Omental fat pad (tissue), 4 donors: ENCODE measurements at places on chromosomes 1 and 21.

GRCh38 chr1:3545363-3546047 lies 65.8 kb downstream of the MEGF6 start:
- no peak for DNase-seq

DNA sequence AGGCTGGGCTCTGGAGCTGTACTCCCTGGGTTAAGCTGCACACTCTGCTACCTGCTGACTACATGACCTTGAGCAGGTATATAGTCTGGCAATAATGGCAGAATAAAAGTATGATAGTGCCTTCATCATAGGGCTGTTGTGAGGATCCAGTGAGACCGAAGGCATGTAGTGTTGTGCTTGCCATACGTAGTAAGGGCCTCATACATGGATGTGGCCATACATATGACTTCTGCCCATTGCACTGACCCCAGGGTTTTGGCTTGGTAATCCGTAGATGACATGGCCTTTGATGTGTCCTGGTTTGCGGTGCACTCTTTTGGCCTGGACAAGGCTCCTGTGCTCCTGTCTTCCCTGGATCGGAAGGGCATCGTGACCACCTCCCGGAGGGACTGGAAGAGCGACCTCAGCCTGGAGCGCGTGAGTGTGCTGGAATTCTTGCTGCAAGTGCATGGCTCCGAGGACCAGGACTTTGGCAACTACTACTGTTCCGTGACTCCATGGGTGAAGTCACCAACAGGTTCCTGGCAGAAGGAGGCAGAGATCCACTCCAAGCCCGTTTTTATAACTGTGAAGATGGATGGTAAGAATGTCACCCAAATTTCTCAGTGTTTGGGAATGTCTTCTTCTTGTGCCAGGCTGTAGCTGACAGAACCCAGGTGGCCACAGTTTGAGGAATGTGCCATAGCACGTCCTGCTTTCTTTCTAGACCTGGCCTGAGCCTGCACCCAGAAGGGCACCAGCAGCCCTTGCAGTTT lies 17.0 kb upstream of the CD101 start:
- DNase-seq = no peak

DNA sequence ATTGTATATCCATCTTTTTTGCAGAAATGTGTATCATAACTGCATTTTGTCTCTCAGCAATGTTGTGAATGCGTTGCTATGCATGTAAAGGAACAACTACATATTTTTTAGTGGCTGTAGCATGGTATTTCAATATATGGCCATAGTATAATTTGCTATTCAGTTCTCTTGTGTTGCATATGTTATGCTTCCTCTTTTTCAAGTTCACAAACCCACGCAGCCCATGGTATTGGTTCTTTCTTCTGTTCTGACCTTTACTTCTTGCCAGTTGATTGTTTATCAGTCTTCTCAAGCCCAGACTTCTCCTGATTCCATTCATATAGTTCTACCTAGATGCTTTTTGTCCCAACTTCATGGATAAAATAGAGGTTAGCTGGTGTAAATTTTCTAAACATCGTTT lies 6.1 kb downstream of the SLC22A15 start:
- DNase-seq = no peak

GRCh38 chr1:214135886-214136285 lies 145.1 kb upstream of the SMYD2 start:
- no peak for DNase-seq

DNA sequence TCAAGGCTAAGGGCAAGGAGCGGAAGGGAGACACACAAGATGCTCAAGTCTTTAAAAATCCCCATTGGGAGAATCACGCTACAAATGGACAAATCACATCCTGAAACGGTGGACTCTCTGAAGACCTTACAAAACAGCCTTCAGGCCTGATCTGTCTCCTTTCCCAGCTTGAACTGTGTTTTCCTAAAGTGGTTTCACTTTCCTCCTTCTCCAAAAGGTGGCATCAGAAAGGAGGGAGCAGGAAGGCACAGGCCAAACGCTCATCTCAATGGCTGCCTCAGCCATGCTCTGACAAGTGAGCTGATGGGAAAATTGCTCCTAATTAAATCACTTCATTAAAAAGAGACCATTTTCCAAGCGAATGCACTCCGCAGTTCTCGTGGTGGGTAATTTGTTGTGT lies 47.7 kb downstream of the UTP25 start:
- DNase-seq = no peak

GRCh38 chr1:59541161-59541560 lies 244.3 kb downstream of the FGGY start:
- DNase-seq = no peak

DNA sequence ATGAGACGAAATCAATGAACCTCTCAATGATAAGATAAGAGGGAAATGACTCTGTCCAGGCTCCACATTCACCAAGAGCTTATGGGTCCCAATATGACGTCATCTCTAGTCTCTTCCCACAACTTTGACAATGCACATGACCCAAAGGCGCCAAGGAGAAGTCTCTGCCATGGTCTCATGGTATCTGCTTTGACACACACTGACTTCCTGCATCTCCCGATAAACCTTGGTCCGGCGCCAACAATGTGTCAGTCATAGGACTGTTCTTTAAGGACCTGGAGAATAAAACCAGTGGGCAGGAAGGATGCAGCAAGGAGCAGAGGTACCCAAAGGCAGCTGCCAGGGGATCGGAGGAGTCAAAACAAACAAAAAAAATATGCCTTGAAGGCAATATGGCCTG lies 46.9 kb upstream of the TMEM51 start:
- DNase-seq = no peak

DNA sequence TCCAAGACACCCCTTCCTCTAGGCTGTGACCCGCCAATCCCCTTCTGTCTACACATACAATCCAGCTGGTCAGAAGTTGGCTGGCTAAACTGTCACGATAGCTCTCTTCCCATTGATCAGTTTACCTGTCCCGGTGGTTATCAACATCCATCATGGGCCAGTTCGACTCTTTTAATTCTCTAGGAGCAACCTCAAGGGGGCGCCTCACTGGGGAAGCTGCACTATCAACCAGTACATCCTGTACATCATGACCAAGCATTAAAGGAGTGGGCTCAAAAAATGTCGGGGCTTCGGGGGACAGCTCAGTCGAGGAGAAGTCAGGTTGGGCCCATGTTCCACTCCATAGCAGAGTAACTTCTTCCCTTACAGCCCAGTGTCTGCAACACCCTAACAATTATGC lies 53.2 kb upstream of the B3GALNT2 start:
- DNase-seq = no peak

DNA sequence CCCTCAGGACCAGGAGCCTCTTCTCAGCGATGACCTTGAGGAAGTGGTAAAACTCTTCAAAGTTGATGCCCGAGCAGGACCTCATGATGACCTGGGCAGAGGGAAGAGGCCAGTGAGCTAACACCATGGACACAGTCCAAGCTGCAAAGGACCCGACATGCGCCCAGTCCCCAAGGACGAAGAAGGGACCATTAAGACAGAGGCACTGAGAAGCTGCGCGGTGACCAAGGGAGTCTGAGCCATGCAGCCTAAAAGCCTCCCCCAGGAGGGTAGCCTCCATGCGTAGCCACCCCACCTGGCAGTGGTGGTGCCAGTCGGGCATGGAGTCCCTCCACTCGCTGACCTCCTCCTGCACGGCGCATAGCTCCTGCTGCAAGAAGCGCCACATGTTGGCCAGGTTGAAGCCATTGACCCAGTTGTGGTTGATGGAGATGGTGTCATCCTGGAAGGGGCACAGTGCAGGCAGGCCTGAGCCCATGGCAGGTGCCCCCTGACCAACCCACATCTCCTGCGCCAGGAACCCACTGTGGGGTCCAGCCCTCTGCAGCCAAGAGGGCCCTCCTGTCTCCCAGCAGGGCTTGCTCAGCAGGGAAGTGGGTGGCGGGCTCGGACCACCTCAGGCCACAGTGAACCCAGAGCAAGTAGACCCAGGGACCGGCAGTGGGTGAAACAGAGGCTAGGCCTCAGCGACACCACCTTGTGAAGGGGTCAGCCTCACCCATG lies 2.4 kb downstream of the JMJD4 start:
- DNase-seq = no peak

- no peak for DNase-seq
Measured at GRCh38 chr1:30043731-30044408, 679.5 kb downstream of the MATN1 start.

- DNase-seq = no peak
Measured at GRCh38 chr1:175865041-175865766, 121.8 kb upstream of the TNR start.

DNA sequence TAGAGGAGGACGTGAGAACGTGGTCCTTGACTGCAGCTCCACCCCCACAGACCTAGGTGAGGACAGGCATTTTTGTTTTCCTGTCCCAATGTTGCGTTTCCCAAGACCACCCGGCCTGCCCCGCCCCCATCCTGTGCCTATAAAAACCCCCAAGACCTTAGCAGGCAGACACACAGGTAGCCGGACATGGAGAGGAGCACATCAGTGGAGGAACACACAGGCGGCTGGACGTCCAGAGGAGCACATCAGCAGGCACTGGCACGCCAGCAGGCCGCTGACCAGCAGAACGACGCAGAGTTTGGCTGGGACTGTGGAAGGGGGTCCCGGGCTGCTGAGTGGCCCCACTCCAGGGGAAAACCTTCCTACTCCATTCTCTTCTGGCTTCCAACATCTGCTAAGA lies 12.7 kb upstream of the HMGCL start:
- DNase-seq = no peak

DNA sequence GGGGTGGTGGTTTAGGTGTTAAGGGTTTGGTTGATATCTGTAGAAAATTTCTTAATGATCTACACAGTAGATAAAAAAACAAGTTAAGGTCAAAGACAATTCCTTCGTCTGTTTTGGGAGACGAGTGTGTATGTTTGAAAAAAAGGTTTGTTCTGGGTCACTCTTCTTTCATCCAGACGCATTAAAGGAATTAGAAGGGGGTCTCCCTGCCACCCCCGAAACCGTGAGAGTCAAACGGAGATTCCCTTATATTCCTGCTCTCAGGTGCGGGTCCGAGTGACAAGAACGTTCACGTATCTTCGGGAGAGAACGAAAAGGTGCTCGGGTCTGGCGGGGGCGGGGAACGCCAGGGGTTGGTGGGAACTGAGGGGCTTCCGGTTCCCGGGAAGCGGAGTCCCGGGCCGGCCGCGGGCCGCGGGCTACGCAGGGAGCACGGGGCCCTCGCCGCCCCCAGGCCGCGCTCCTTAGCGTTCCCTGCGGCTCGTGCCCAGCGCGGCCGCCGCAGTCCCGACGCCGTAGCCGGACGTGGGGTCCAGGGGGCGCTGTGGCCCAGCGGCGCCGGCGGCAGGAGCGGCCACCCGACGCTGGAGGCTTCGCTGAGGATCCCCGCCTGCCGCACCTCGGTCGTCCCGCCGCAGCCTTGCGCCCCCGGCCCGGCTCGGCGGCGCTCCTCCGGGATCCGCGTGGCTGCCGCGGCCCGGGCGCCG lies at the start of gene ZFYVE9:
ZFYVE9 (plus strand) TSS at position 577 of the 707 bp plus-strand sequence. CDS start 91,118 bp downstream, outside the sequence.
- peak; percentile 35 for DNase-seq

GRCh38 chr21:36080386-36080785 lies 10.6 kb downstream of the CBR1 start:
- DNase-seq = no peak

DNA sequence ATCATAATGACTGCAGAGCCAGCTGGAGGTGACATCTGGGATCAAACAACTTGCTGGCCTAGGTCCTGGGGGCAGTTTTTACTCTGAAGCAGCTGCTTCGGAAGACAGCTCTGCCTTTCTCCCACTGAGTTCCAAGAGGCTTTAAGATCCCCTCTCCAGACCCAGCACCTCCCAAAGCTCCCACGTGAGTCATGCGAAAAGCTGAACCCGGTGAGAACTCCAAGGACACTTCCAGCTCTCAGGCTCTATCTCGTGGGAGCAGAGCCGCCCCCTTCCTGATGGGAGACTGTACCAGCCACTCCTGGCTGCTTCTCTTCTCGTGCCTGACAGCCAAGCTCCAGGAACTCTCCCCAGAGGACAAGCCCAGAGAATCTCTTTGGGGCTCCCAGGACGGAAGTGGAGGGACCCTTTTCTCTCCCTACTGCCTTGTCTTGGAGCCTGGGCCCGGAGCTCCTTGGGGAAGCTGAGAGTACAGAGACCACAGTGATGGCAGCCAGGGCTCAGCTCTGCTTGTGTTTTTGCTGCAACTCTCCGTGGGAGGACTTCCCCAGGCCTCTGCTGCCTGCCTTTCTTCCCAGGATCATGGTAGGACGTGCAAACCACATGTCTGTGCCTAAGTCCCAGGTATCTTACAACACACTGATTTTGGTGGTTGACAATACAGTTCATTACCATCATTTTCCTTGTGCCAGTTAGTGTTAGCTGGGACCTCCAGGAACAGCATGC lies 40.6 kb downstream of the STUM start:
- no peak for DNase-seq

GRCh38 chr1:8631163-8631562 lies 186.3 kb downstream of the RERE start:
- DNase-seq = no peak

DNA sequence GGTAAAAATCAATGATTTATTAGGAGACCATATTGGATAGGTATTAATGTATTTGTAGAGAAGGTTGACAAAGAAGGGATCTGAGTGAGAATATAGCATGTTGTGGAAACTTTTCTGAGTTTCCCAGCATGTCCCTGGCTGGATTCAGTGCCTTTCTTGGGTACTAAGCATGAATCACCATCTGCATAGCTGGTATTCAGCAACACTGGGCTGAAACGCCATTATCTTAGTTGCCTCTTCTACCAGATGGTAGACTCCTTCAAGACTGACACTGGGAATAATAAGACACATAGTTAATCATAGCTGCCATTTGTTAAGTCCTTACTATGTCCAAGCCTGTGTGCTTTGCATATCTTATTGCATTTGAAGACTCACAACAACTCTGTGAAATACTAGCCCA lies 45.5 kb downstream of the ATP5PF start:
- DNase-seq = no peak

GRCh38 chr1:214337511-214337910 lies 56.6 kb downstream of the SMYD2 start:
- DNase-seq = no peak

- no peak for DNase-seq
Measured at GRCh38 chr1:235012436-235013210, 116.0 kb downstream of the TOMM20 start.

DNA sequence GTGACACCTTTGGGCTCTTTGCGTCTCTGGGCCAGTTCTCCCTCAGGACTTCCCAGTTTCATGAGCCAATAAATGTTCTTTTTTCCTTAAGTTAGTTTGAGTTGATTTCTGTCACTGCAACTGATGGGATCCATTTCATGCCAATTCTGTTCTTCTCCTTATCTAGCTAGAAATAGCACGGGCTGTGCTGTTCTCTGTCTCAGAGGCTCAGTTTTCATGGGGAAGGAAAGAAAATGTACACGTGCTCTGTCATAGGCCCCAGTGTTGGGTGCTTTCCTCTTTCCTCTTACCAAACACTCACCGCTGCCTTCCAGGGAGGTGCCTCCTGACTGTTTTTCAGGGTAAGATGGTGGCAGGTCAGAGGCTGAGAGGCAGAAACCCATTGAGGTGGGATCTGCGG lies 43.2 kb upstream of the ACTL8 start:
- no peak for DNase-seq

GRCh38 chr1:40872276-40872675 lies 10.1 kb upstream of the CITED4 start:
- DNase-seq = no peak

DNA sequence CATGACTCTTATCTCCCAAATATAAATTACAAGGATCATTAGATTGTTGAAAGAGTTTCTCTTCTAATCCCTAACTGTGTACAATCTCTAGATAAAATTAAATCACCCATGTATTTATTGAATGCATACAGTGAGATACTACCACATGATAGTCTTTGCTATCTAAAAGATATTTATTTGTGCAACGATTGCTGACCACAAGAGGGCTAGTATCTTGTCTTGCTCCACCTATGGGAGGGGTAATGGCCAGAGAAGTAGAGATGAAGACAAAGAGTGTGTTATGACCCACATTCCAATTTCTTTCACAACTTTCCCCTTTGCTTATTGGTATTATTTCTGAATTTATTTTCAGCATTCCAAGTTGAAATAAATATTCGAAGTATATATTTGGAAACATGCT lies 13.7 kb downstream of the PYHIN1 start:
- no peak for DNase-seq
